Stimulated activated naive CD8-positive, alpha-beta T cell treated with anti-CD3 and anti-CD28 coated beads, Interleukin-15, amount 100 ng/mL, for 72 hours (primary cell): ENCODE measurements at places on chromosomes 6 and 20.

DNA sequence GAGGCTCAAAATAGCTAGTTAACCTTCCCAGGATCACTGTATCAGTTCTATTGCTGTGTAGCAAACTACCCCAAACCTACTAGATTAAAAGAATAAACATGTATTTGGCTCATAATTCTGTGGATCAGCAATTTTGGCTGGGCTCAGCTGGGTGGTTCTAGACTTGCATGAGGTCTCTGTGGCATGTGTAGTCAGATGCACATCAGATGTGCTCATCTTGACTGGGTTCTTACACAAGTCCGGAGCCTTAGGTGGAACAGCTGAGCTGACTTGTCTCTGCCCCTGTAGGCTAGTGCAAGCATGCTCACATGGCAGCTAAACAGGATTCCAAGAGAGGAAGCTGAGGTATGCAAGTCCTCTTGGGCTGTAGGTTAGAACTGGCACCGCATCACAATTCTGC is 173.2 kb upstream of the PRND start:
- no peak for DNase-seq

GRCh38 chr20:41217422-41217821 is 80.1 kb downstream of the PLCG1 start:
- DNase-seq, result no peak

- DNase-seq, result no peak
Measured at GRCh38 chr6:10759884-10760329, 12.3 kb downstream of the TMEM14B start.

DNA sequence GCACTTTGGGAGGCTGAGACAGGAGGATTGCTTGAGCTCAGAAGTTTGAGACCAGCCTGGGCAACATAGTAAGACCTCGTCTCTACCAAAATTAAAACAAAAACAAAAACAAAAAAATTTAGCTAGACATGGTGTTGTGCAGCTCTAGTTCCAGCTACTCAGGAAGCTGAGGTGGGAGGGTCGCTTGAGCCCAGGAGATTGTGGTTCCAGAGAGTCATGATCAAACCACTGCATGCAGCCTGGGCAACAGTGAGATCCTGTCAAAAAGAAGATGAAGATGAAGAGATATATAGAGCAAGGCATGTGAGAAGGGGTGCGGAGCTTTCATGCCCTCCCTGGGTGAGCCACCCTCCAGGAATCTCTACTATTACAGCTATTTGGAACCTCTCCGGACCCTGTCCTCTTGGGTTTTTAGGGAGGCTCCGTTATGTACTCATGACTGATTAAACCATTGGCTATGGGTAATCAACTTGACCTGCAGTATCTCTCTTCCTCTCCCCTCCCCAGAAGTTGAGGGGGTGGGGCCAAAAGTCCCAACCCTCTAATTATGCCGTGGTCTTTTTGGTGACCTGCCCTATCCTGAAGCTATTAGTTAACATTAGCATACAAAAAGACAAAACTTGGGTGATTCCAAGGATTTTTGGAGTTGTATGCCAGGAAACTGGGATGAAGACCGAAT is 9.0 kb downstream of the POLH start:
- DNase-seq, result no peak

DNA sequence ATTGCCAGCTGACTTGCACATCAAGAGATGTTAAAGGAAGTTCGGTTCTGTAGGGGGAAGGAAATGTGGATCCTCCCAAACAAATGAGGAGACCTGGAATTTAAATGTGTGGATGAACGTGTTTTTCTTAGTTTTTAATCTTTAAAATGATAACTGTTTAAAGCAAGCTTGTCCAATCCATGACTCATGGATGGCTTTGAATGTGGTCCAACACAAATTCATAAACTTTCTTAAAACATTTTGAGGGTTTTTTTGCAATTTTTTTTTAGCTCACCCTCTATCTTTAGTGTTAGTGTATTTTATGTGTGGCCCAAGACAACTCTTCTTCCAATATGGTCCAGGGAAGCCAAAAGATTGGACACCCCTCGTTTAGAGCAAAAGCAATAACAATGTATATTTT is 12.6 kb downstream of the TUBB2B start:
- DNase-seq, result no peak
